ENCODE measurements at places on chromosomes 6 and 20.

DNA sequence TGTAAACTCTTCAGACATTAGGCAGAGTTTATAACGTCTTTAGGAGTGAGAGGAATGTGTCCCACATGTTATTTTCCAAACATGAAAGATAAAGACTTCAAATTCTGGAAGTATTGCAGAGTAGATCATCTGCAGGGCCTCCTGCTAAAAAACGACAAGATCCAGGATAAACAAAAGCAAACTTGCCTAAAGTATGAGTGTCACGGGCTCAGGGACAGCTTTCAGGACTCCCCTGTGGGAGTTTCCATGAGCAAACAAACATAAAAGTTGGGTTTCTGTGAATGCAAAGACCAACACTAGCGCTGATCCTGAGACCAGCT, 76.9 kb downstream of the TXNDC5 start:
- DNase-seq = no peak

- DNase-seq = no peak
Observed at GRCh38 chr20:19161336-19161735, 51.1 kb upstream of the SLC24A3 start.

DNA sequence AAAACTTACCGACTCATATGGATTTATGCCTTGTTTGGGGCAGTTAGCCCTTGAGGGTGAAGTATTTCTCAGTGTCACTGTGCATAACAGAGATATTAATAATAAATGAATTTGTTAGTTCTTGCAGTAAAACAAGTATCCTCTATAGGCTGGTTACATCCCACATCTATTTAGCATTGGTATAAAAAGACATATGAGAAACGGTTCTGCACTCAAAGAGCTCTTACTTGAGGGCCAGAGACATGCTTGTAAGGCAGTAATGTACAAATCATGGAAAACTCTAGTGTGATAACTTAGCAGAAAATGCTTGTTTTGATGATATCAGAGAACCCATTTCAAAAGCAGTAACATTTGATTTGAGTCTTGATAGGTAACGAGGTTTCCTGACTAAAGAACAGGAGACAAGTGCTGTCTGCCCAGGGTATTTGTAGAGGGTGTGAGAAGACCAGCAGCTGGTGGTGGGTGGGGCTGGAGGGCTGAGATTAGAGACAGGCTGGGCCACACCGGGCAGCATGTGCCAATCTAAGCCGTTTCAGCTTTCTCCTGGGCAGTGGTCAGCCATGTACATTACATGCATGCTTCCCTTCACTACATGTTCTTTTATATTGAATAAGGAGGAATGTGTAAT, 46.3 kb downstream of the TULP4 start:
- DNase-seq = no peak

DNA sequence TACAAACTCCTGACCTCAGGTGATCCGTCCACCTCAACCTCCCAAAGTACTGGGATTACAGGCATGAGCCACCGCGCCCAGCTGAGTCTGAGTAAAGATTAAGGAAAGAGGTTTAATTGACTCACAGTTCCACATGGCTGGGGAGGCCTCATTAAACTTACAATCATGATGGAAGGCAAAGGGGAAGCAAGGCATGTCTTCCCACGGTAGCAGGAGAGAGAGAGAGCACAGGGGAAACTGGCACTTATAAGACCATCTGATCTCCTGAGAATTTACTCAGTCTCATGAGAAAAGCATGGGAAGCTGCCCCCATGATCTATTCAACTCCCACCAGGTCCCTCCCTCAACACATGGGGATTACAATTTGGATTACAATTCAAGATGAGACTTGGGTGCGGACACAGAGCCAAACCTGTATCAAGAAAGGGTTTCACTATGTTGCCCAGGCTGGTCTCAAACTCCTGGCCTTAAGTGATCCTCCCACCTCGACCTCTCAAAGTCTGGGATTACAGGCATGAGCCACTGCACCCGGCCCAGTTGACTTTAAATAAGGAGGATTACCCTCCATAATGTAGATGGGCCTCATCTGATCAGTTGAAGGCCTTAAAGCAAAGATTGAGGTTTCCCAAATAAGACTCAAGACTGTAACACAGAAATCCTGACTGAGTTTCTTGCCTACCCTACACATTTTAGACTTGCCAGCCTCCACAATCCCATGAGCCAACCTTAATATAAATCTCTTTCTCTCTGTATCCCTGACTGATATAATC, 13.1 kb upstream of the PEX7 start:
- no peak for DNase-seq

DNA sequence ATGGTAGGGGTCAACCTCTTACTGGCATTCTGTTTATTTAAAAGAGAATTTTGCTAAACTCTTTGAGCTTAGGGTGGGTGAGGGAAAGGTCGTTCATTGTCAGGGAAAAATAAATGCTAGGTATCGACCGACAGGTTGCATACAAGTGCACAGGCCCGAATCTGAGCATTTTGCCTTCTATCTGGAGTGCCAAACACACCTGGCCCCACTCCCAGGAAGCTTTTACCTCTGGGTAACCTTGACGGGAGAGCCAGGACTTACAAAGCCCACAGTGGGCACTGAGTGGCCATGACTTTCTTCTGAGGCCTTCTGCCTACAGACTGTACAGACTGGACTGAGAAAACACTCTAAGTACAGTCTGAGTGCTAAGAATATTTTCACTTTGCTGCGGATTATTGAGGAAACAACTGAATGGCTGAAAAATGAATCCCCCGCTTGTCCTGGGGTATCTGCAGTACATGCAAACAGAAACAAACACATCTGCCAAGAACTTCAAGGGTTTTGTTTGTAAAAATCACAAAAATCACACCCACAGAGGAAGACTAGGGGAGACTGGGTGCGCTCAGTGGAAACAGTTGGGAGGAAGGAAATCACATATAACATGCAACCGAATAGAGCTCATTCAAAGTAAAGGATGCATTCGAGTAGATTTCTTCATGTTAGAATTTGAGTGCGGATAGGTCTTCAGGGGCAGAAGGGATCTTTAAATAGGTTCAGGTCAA, 152.8 kb downstream of the NFATC2 start:
- DNase-seq = no peak
